Left ventricle myocardium inferior (tissue), 1 donor: ENCODE measurements at places on chromosomes 7 and 10. TPM values are rescaled to one million over a fixed set of nuclear protein-coding genes. Genes with fewer than 3 reads are reported as not detected.

LMBR1 gene
- total RNA-seq, result 37.6 TPM

STAMBPL1 gene
- total RNA-seq, result 2.5 TPM

RHBDD2 gene
- total RNA-seq, result 19.1 TPM

LIPJ gene
- not detected for total RNA-seq

DLG5 gene
- total RNA-seq, result 8.9 TPM

GGCT gene
- 18.9 TPM for total RNA-seq

CTNNA3 gene
- 159 TPM for total RNA-seq

GPNMB gene
- total RNA-seq, result 288 TPM

PNLIP gene
- not detected for total RNA-seq

HECTD2 gene
- total RNA-seq, result 6.0 TPM

- H3K4me3 ChIP-seq, result no peak overlapping the region
- no peak for DNase-seq
- peak overlapping the region; percentile 76 for H3K27ac ChIP-seq
- H3K27me3 ChIP-seq, result no peaks in the 10 kb centered on the region
- no peaks in the 10 kb centered on the region for H3K36me3 ChIP-seq
Observed at GRCh38 chr7:51082940-51083533, 233.6 kb downstream of the COBL start.

- H3K27me3 ChIP-seq, result no peaks in the 10 kb centered on the region
- DNase-seq, result no peak
- H3K36me3 ChIP-seq, result no peaks in the 10 kb centered on the region
- no peak overlapping the region for H3K4me3 ChIP-seq
- no peaks in the 10 kb centered on the region for H3K4me1 ChIP-seq
Observed at GRCh38 chr7:17456541-17456940, 158.1 kb downstream of the AHR start.

DNA sequence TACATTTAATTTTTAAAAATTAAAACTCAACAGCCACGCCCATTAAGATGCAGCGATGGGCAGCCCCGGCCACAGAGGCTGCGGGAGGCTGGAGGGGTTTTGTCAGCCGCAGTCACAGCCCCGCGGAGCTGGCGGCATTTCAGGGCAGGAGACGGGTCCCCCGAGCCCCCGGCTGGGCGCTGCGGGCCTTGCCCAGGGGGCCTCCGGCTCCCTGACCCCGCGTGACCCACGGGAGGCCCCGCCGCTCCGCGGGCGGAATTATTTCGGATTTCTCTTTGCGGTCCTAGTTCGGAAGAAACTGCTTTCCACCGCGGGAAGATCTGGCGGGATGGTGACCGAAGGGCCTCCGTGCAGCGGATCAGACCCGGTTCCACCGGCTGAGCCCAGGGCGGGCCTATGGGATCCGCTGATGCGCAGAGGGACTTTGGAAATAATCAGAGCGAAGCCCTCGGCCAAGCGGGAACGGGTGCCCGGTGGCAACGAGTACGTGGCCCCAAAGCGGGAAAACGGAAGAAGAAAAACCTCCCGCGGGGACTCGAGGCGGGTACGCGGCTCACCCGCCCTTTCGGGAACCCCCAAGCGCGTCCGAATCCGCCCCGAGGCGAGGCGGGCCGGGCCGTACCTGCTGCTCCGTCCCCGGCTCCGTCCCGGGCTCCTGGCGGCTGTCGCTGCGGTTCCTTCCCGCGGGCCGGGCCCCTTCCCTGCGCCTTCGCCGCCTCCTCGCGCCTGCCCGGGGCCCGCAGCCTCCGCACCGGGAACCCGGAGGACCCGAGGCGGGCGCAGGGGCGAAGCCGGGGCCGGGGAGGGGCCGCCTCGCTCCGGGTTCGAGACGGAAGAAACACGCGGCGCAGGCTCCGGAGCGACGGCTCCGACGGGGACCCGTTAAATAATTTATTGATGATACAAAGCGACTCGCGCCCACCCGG is 1.7 kb downstream of the NKX6-2 start:
- H3K4me3 ChIP-seq, result no peak overlapping the region
- H3K36me3 ChIP-seq, result peaks cover 45% of the 10 kb centered on the region
- peaks cover 63% of the 10 kb centered on the region for H3K27me3 ChIP-seq
- no peak for DNase-seq

DNA sequence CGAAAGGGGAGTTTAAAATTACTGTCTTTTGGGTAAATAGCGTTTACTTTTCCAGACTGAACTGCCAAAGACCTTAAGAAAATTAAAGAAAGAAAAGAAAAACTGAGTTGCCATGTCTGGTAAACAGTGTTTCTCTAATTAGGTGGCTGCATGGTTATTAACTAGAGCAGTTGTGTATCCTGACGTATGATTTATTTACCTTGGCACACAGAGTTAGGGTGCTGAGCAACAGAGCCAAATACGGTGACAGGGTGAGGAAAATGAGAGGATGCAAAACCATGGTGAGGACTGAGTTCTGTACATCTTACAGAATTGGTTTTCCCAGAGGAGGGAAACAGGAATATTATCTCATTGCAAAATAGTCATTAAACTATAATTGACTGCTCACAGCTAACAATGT is 546.4 kb upstream of the FZD8 start:
- no peaks in the 10 kb centered on the region for H3K36me3 ChIP-seq
- H3K27ac ChIP-seq, result peak overlapping the region; percentile 71
- no peak for DNase-seq
- no peak overlapping the region for H3K4me3 ChIP-seq
- H3K27me3 ChIP-seq, result no peaks in the 10 kb centered on the region

GRCh38 chr7:70432567-70433001 is 699.4 kb upstream of the GALNT17 start:
- H3K27ac ChIP-seq, result no peak overlapping the region
- DNase-seq, result no peak
- no peaks in the 10 kb centered on the region for H3K4me1 ChIP-seq
- no peak overlapping the region for H3K4me3 ChIP-seq
- no peaks in the 10 kb centered on the region for H3K27me3 ChIP-seq
- no peaks in the 10 kb centered on the region for H3K36me3 ChIP-seq

- DNase-seq, result no peak
- H3K4me1 ChIP-seq, result peaks cover 10% of the 10 kb centered on the region
- no peaks in the 10 kb centered on the region for H3K27me3 ChIP-seq
Observed at GRCh38 chr10:67261300-67261797, 335.5 kb downstream of the LRRTM3 start.

DNA sequence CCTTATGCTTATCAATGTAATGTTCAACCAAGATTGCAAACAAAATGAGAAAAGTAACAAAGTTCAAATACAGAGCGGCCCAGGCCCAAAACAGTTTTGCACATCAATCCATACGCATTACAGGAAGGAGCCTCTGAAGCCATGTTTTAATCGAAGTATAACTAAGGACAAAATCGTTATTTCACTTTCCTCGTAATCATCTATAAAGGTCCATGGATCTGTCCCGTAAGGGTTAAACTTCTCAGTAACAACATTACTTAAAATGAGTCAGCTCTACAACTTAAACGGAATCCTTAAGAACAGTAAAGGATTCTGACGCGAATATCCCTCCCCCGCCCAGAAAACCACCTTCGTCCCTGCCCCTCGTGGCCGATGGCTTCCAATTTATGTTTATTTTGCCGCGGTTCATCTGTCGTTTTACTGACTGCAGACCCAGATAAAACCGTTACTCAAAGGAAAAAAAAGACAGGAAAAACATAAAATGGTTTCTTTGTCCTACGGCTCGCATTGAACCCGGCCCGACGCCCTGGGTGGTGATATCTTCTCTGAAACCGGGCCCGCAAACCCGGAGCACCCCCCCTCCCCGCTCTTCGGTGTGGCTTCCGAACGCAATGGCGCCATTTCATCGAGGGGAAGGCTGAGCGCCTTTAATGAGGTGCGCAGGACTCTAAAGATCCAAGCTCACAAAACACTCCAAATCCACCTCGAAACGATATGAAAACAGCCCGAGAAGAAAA is 1.1 kb downstream of the HNRNPA2B1 start:
- no peaks in the 10 kb centered on the region for H3K27me3 ChIP-seq
- peak; percentile 63 for DNase-seq
- H3K36me3 ChIP-seq, result peaks cover 41% of the 10 kb centered on the region
- peak overlapping the region; percentile 90 for H3K4me3 ChIP-seq
- H3K27ac ChIP-seq, result peak overlapping the region; percentile 98
- H3K4me1 ChIP-seq, result peaks cover 87% of the 10 kb centered on the region

GRCh38 chr7:120989257-120990220 is 1.0 kb downstream of the CPED1 start:
- peak; percentile 22 for DNase-seq
- H3K36me3 ChIP-seq, result no peaks in the 10 kb centered on the region
- peaks cover 66% of the 10 kb centered on the region for H3K4me1 ChIP-seq
- H3K27me3 ChIP-seq, result no peaks in the 10 kb centered on the region

DNA sequence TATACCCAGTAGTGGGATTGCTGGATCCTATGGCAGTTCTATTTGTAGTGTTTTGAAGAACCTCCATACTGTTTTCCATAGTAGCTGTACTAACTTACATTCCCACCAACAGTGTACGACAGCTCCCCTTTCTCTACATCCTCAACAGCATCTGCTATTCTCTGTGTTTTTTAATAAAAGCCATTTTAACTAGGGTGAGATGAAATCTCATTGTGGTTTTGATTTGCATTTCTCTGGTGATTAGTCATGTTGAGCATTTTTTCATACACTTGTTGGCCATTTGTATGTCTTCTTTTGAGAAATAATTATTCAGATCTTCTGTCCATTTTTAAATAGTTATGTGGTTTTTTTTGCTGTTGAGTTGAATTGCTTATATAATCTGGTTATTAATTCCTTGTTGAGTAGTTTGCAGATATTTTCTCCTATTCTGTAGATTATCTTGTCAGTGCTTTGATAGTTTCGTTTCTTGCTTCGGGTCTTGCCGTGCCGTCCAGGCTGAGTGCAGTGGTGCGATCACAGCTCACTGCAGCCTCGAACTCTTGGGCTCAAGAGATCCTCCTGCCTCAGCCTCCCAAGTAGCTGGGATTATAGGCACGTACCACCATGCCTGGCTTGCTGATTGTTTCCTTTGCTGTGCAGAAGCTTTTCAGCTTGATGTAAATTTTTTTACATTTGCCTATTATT is 12.0 kb downstream of the MTG1 start:
- no peaks in the 10 kb centered on the region for H3K27me3 ChIP-seq

GRCh38 chr7:89994483-89994882 is 159.8 kb upstream of the STEAP1 start:
- no peaks in the 10 kb centered on the region for H3K4me1 ChIP-seq
- H3K36me3 ChIP-seq, result no peaks in the 10 kb centered on the region
- no peaks in the 10 kb centered on the region for H3K27me3 ChIP-seq
- no peak overlapping the region for H3K4me3 ChIP-seq

- DNase-seq, result no peak
- H3K27ac ChIP-seq, result no peak overlapping the region
- H3K4me3 ChIP-seq, result no peak overlapping the region
- H3K36me3 ChIP-seq, result no peaks in the 10 kb centered on the region
- H3K4me1 ChIP-seq, result no peaks in the 10 kb centered on the region
Observed at GRCh38 chr7:158030071-158030470, 557.6 kb downstream of the PTPRN2 start.

- H3K4me3 ChIP-seq, result no peak overlapping the region
- no peaks in the 10 kb centered on the region for H3K4me1 ChIP-seq
- no peak overlapping the region for H3K27ac ChIP-seq
Observed at GRCh38 chr10:61078542-61079275, 134.7 kb upstream of the RHOBTB1 start.

- no peaks in the 10 kb centered on the region for H3K27me3 ChIP-seq
- no peaks in the 10 kb centered on the region for H3K36me3 ChIP-seq
- H3K27ac ChIP-seq, result no peak overlapping the region
- no peak overlapping the region for H3K4me3 ChIP-seq
Observed at GRCh38 chr7:123594813-123595241, 6.8 kb upstream of the ASB15 start.

- peaks cover 10% of the 10 kb centered on the region for H3K4me1 ChIP-seq
- DNase-seq, result no peak
- no peak overlapping the region for H3K4me3 ChIP-seq
- no peak overlapping the region for H3K27ac ChIP-seq
- no peaks in the 10 kb centered on the region for H3K36me3 ChIP-seq
Observed at GRCh38 chr7:116159711-116160110, 50.6 kb upstream of the TES start.

- H3K4me1 ChIP-seq, result no peaks in the 10 kb centered on the region
- H3K27ac ChIP-seq, result no peak overlapping the region
- no peak for DNase-seq
Observed at GRCh38 chr7:25402532-25402931, 174.2 kb upstream of the NPVF start.

DNA sequence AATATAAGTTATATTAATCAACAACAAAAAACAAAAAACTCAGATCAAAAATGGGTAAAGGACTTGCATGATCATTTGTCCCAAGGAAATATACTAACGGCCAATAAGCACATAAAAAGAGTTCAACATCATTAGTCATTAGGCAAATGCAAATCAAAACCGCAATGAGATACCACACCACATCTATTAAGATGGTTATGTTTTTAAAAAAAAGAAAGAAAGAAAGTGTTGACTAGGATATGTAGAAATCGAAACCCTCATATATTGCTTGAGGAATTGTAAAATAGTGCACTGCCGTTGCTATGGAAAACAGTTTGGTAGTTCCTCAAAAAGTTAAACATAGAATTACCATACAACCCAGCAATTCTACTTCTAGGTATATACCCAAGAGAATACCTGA is 39.4 kb upstream of the CTNNA3 start:
- H3K36me3 ChIP-seq, result no peaks in the 10 kb centered on the region
- no peaks in the 10 kb centered on the region for H3K4me1 ChIP-seq
- H3K4me3 ChIP-seq, result no peak overlapping the region

DNA sequence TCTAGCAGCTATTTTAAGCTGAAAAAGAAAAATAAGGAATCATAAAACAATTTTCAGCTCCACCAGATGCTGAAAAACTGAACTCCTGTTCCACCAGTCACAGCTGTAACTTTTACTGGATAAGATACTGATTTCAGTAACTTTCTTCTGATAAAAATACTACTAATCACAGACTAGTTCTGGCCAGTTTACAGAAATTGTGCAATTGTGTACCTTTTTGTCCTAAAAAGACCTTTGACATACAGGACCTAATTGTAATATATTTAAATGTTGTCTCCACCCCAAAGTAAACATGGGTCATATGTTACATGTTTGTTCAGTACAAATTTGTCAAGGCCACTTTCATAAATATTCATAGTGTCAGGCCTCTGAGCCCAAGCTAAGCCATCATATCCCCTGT is 27.1 kb upstream of the PIP start:
- no peaks in the 10 kb centered on the region for H3K4me1 ChIP-seq
- no peaks in the 10 kb centered on the region for H3K27me3 ChIP-seq
- peak overlapping the region; percentile 36 for H3K27ac ChIP-seq
- no peak overlapping the region for H3K4me3 ChIP-seq

DNA sequence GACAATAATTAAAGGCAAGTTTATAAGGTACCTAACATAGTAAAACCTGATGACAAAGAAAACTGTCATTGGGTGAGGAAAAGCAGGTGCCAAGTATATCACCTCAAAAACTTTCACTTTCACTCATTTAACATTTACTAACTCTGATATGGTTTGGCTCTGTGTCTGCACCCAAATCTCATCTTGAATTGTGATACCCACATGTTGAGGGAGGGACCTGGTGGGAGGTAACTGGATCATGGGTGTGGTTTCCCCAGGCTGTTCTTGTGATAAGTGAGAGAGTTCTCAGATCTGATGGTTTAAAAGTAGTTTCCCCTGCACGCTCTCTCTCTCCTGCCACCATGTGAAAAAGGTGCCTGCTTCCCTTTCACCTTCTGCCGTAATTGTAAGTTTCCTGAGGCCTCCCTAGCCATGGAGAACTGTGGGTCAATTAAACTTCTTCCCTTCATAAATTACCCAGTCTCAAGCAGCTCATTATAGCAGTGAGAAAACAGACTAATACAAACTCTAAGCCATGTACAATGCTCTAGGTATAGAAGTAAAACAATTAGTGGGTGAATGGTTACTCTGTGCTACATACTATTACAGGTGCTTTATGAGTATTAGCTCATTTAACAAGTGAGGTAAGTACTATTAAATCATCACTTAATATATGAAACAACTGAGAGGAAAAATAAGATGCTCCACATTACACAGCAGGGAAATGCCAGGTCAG is 199.0 kb downstream of the CHCHD3 start:
- H3K36me3 ChIP-seq, result peaks cover 14% of the 10 kb centered on the region
- DNase-seq, result no peak
- H3K27ac ChIP-seq, result no peak overlapping the region
